NCI-H1417 (cell line): ENCODE measurements at places on chromosomes 2 and 18.
A peak's percentile ranks its signal among the peaks of the same experiment; 100 is the strongest.

GRCh38 chr2:158967114-158967730 lies 1.2 kb upstream of the TANC1 start:
- DNase-seq = no peak

DNA sequence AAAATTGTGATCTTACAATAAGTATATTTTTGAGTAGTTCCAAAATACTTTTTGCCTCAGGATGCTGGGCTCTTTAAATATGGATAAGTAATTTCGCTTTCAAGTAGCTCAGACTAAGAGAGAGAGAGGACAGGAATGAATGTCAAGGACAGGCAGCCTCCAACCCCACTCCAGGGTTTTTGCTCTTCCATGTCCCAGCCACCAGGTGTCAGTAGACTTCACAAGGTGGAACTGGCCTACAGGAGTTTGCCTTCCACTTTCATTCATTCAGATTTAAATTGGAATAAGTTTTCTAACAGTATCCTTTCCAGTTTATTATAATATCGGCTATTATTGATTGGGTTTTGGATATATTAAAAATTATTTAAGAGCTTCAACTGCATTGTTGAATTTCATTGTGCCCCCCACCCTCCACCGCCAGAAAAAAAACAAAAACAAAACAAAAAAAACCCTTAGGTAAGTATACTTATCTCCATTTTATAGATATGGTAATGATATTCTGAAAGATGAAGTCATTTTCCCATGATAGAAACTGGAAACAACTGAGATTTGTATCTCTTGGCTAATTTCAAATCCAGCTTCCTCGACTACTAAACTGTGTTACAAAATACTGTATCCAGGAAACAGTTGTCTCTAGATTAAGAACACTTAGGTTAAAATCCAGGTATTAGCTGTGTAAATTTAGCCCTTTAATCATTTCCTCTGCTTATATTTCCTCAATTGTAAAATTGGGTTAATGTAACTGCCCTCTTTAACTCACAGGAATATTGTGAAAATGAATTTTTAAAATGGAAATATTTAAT lies 793.1 kb downstream of the ERBB4 start:
- DNase-seq = peak; percentile 60

DNA sequence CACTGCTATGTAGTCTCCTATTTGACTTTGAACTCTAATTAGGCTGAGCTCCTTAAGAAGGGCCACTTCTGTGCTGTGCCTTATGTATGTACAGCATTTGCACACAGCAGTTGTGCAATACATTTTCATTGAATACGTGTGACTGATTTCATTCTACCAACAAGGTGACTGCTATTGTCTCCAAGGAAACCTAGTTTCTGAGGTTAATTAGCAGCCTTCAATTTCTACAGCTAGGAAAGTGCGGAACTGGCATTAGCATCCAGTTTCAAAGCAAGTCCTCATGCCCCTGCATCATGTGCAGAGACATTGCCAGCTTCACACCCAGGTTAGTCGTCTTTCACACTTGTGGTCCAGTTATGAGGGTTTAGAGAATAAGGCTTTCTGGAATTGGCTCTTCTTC lies 58.6 kb downstream of the NCK2 start:
- peak; percentile 36 for DNase-seq

DNA sequence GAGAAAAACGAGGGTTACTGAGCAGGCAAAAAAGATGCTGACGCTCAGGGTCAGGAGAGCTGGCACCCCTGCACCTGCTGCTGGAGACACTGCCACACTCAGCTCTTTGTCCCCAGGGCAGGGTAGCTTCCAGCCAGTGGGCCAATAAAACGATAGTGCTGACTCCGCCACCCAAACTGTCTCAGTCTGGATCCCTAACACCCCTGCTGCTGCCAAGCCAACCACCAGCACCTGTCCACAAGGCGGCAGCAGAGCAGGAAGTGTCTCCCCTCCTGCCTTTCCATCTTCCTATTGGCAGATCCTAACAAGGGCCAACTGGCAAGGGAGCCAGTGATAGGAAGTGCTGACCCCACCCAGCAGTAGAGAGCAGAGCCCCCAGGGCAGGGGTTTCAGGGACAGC lies 531.5 kb upstream of the SALL3 start:
- DNase-seq = peak; percentile 28

DNA sequence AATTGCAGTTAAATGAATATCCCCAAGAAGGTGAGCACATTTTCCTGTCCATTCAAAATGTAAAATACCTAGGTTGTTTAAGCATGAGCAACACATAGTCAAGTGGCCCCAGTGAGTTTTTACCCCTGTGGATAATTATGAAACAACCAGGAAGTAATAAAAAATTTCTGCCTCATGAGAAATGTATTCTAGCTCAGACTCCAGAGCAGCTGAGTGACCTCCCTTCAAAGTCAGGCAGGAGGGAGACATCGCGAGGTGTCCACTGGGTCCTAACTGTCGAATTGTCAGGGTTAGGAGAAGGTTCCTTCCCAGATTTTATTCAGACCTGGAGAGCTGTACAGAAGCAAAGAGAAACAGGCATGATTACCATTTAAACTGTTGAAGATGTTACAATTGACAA lies 416.6 kb upstream of the SMIM21 start:
- DNase-seq = no peak

GRCh38 chr2:44555700-44556099 lies 194.0 kb downstream of the CAMKMT start:
- DNase-seq = no peak

DNA sequence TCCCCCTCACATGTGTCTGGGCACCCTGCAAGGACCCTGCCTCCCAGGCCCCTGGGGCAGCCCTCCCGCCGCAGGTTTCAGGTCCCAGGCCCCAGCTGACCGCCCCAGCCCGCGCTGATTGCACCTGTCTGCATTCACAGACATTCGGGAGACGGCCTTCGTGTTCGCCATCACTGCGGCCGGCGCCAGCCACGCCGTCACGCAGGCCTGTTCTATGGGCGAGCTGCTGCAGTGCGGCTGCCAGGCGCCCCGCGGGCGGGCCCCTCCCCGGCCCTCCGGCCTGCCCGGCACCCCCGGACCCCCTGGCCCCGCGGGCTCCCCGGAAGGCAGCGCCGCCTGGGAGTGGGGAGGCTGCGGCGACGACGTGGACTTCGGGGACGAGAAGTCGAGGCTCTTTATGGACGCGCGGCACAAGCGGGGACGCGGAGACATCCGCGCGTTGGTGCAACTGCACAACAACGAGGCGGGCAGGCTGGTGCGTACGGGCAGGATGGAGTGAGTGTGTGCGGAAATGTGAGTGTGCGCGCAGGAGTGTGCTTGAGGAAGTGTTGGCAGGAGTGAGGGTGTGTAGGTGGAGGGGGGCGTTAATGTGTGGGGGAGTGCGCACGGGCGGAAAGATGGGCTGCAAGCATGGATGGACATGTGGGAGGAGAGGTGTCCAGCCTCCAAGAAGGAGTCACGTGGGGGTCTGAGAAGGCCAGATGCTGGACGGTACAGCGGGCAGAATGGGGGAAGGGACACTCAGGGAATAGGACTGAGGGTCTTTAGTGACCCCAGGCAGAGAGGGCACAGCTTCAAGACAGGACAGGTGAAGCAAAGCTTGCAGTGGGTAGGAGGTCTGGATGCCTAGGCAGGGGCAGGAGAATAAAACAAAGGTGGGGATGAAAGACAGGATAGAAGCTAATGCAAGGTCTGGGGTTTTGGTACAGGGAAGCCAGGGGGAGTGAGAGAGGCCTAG lies 9.0 kb upstream of the WNT10A start:
- DNase-seq = no peak

GRCh38 chr18:4016391-4017049 lies 438.6 kb downstream of the DLGAP1 start:
- DNase-seq = no peak

DNA sequence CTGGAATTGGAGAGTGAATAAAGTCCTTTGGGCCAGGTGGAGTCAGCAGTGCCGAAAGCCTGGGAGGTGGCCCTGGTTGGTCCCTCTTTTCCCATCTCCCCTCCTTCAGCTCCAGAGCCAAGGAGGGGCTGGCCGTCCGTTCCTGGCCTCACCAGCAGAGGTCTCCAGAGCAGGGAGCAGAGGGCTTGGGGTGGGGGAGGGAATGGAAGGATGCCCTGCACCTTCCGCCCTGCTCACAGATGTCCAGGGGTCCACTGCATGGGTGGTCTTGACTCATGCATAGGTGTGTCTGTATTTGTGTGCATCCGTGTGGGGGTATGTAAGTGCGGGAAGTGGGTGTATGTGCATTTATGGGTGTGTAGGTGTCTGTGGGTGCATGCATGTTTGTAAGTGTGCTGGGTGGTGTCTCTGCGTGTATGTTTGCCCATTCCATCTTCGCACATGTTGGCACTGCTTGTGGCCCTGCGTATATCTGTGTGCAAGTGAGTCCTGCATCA lies 201.8 kb downstream of the ZFP36L2 start:
- peak; percentile 26 for DNase-seq

DNA sequence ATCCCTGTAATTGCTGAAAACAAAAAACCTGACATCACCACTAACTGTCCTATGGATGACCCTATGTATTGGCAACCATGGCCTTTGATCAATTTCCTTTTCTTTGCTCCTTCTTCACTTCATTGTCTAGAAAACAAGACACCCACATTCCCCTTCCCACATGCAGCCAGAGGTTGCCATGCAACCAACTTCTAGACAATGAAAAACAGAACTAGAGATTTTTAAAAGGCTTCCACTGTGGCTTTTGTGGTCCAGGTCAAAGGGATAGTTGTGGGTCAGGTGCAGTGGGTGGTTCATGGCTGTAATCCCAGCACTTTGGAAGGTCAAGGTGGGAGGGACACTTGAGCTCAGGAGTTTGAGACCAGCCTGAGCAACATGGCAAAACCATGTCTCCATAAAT lies 139.3 kb upstream of the DOK6 start:
- no peak for DNase-seq

GRCh38 chr2:627340-627709 lies 49.9 kb downstream of the TMEM18 start:
- no peak for DNase-seq

DNA sequence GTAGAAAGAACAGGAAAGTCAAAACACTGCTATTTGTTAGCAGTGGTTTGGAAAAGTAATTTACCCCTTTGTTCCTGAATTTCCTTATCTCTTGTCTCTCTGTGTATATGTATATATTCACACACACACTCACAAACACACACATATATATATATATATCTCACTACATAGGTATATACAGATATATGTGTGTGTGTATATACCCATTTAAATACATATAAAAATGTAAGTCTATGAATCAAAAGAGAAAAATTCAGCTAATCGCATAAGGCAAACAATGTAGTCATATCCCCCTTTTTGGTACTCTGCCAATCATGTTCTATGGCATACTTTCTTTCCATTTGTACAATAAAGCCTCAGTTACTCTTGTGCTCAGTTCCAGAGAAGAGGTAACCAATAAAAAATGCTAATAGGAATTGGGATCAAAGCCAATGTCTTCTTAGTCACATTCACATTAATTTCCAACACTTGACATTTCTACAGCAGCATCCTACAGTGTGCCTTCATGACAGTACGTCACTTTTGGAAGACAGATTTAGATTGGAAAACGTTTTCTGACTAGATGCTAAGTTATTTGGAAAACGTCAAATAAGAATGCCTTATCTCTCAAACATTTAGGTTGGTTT lies 94.6 kb downstream of the MC4R start:
- DNase-seq = no peak

- no peak for DNase-seq
Measured at GRCh38 chr2:28412625-28413151, 20.0 kb downstream of the FOSL2 start.

DNA sequence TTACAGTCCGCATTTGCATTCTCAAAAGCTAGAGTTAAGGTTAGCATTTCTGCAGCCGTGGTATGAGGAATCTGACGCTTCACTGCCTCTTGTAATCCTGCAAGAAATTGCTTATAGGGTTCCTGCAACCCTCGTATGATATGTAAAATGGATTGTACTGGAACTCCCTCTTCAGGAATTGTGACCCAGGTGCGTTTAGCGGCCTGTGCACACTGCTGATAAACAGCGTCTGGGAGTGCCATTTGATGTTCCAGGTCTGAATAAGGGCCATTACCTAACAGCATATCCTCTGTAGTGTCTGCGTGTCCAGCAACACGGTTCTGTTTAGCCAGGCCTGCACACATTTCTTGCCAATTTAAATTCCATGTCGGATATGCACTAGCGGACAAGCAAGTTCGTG lies 42.5 kb downstream of the CXCR4 start:
- DNase-seq = no peak

GRCh38 chr2:214203214-214203613 lies 207.6 kb upstream of the VWC2L start:
- DNase-seq = no peak
